ENCODE measurements at places on chromosomes 11 and 22.

- DNase-seq = no peak
Measured at GRCh38 chr22:44570476-44571445, 72.7 kb upstream of the RTL6 start.

DNA sequence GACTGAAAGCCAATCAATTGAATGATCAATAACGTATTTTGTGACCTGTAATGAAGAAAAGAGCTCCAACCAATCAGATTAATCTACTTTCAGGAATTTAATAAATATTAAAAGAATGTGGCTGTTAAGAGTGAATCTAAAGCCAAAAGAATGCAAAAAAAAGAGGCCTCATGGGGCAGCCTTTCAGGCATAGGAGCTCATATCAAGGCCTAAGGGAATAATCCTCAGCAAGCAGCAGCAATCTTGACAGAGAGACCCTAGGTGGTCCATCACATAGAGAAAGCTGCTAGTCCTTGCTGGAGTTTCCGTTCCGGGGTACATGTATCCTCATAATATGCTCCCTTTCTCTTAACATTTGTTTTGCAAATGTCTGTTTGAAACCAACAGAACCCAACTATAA lies 313.1 kb upstream of the PITPNB start:
- no peak for DNase-seq

GRCh38 chr22:46629291-46629690 lies 9.1 kb downstream of the GRAMD4 start:
- DNase-seq = no peak

GRCh38 chr11:3380706-3381545 lies 2.0 kb upstream of the ZNF195 start:
- DNase-seq = no peak

- DNase-seq = no peak
Measured at GRCh38 chr11:6576471-6577373, 26.7 kb downstream of the RRP8 start.

- no peak for DNase-seq
Measured at GRCh38 chr11:79510960-79511359, 70.1 kb upstream of the TENM4 start.

DNA sequence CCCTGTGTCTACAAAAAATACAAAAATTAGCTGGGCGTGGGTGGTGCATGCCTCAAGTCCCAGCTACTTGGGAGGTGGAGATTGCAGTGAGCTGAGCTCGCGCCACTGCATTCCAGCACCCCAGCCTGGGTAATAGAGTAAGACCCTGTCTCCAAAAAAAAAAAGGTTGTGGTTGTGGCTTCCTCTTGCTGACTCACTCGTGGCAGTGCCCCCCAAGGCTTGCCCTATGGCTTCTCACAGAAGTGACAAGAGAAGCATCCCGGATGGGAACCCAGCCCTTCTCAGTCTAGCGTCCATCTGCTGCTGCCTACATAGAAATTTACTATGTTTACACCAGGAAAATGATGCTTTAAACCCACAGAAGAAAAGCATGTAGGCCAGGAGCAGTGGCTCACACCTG lies 68.5 kb upstream of the PITPNB start:
- DNase-seq = no peak

GRCh38 chr11:119794756-119795155 lies 65.8 kb upstream of the NECTIN1 start:
- no peak for DNase-seq

DNA sequence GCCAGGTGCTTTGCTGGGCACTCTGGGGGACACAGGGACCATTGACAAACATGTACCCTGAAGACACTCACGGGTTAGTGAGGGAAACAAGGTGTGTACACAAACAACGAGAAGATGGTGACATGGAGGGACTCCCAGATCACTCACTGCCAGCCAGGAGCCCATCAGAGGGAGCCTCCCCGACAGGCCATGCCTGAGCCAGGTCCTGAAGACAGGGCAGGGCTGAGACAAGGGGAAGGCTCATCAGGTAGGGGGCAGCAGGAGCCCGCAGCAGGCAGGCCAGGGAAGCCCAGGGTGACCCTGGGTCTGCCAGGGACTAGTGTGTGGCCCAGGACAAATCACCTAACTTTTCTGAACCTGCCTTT lies 127.9 kb downstream of the BUD13 start:
- no peak for DNase-seq

- no peak for DNase-seq
Measured at GRCh38 chr11:19660076-19660475, 52.6 kb upstream of the NAV2 start.

GRCh38 chr11:119578521-119579191 lies 150.3 kb downstream of the NECTIN1 start:
- no peak for DNase-seq

DNA sequence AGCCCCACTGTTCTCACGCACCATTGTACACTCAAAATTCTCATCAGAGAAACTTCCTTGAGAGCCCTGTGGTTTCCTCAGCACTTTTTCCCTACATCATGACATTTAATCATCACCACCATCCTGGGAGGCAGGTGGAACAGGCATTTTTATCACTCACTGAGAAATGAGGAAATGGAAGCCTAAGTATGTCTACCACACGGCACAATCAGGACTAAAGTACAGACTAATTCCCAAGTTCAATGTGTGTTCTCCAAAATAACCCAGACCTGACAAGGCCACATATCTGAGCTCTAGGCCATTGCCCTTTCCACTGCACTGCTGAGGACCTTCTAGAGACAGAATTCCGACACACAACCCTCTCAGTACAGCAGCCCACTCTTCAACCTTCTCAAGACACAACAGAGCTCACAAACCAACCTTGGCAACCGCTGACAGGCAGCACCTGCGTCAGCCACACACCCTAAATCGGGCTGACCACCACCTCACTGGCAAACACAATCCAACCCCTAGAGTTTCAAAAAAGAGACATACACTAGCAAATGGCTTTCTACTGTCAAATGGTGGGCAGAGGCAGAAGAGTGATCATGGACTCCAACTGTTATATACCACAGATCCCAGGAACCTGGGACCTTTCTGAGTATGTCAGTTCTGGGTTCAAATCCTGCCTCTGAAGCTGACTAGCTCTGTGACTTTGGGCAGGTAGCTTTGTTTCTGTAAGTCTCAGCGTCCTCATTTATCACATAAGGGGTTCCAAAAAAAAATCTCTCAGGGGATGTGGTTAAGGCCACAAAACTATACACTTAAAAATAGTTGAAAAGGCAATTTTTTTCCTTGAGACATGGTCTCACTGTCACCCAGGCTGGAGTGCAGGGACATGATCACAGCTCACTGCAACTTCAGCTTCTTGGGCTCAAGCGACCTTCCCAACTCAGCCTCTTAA lies 16.3 kb downstream of the SMCO4 start:
- no peak for DNase-seq

GRCh38 chr22:39503630-39504029 lies 1.5 kb downstream of the MIEF1 start:
- no peak for DNase-seq

DNA sequence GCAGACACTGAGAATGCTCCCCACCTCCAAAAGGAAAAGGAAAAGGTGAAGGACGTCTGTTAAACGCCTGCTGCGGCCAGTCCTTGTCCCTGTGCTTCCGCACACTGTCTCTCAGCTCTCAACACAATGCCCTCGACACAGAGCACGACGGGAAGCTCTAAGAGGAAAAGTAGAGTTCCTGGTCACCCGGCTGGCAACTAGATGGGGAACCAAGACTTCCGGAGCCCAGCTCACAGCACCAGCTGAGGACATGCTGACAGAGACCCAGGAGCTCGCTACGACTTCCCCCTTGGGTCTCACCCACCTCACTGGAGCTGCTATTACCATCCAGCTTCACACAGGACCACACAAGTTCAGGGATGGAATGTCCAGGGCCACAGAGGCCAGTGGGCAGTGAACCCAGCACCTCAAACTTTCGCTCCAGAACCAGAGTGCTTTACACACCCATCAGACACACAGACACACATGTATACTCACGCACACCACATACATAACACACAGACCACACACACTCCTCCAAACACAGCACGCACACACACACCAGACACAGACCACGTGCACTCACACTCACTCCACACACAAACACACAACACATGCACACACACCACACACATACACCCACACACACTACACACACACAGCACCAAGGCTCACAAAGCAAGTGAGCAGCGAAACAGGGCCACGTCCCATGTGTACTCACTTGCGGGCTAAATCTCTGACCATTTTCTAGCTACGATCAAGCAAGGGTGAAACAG lies 9.6 kb downstream of the SULT4A1 start:
- no peak for DNase-seq

- DNase-seq = no peak
Measured at GRCh38 chr11:134014511-134014910, 54.4 kb upstream of the JAM3 start.

DNA sequence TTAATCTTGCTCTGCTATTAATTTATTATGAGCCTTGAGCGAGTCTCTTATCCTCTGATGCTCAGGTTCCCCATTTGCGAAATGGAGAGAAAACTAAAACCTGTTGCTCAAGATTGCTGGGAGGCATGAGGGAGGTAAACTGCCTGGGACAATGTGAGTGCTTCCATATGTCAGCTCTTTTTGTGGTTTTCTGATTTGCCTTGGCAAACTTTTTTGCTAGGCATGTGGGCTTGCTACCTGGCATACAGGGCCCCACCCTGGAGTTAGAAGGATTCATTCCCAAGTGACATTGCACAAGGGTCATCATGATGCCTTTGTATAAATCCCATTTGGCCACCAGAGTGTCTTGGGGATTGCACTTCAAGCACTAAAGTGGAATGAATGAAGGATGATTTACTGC lies 22.4 kb downstream of the TSPAN18 start:
- no peak for DNase-seq

DNA sequence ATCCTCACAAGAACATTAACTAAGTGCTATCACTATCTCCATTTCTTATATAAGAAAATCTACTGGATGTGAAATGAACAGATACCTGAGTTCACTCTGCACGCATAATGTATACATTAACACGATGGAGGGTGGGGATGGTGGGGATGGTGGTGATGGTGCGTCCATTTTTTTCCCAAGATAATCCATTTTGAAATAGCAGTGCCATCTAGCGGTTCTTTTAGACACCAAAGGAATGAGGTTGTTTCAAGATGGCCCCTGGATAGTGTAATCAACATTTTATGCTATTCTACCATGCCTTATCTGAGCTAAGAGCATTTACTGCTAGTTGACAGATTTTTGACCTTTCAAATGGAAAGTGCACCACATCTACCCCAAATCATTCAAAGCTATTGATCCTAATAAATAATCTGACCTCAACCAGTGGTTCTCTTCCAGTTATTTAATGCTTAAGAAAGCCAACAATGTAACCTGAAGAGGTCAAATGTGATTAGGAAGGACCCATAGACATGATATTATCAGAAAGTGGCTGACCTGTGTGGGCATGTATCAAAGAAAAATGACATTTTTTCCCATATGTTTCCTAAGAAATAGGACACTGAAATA lies 714.7 kb upstream of the TENM4 start:
- DNase-seq = no peak

DNA sequence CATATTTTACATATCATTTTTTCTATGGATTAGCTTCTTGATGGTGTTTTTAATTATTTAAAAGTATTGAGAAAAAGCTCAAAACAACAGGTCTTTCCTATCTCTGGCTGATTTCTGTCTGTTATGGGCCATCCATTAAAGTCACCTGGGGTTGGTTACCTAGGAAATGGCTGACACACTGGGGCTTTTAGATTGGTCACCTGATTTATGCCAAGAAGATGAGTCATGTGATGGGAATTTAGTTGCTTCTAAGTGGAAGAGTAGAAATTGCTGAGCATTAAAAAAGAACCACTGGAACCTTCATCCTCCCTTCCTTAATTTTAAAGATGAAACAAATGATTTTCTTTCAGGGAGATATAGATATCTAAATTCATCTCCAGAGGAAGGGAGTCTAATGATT lies 48.8 kb upstream of the LARGE1 start:
- DNase-seq = no peak

DNA sequence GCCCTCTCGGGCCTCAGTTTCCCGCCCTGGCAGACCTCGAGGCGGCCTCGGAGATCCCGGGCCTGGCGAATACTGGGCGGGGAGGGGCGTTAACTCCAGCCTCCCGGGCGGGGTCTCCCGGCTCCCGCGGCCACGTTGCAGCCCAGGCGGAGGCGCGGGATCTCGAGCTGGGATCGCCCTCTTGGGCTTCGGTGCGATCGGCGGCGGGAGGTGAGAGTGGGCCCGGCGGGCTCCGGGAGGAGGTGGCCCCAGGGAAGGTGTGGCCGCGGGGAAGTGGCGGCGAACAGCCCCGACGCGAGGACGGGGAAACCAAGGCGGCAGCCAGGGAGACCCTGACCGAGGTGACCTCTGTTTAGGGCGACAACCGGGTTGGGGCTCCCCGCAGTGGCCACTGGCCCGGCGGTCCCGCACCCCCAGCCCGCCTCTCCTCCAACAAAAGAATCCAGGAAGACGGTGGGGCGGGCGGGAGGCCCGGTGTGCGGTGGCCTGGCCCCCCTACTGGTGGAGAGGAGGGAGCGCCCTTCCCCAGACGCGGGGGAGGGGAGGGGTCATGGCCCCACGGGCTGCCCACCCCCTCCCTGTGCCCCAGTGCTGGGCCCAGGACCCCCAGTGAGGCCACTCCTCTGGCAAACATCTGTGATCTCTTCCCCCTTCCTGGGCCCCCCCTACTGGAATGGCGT lies at the start of gene PHETA2:
TSS of gene PHETA2 (plus strand) at position 117 of the 680 bp plus-strand sequence. CDS start 3,046 bp downstream, outside the sequence.
- peak; percentile 70 for DNase-seq

GRCh38 chr11:66454247-66454646 lies 12.5 kb upstream of the PELI3 start:
- no peak for DNase-seq

DNA sequence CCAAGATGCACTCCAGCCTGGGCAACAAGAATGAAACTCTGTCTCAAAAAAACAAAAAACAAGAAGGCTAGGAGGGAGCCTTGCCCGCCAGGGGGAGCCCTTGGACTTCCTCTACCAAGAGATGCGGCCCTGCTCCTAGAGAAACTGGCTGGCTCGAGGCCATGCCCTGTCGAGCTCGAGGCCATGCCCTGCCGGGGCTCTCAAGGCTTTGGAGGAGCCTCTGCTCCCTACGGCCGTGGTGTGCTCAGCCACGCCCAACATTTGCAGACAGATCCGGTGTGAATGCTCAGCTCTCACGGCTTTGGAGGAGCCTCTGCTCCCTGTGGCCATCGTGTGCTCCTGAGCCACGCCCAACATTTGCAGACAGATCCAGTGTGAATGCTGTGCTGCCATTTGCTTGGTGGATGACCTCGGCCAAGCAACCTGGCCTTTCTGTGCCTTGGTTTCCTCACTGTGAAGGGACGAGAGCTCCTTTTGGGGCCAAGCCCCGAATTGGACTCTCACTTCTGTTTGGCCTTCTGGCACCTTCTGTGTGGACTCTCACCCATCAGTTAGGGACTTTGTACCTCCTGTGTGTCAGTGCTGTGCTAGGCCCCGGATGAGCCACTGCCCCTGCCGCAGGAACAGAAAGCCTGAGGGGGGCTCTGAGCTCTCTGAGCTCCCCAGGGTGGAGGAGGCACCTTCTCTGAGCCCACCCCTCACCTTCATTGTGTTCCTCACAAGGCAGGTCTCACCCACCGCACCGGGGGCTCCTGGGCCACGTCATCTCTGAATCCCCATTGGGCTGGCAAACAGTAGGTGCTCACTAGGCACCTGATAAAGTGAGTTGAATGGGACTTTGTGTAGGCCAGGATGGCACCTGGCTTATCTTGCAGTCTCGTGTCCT lies 14.1 kb downstream of the C11orf24 start:
- peak; percentile 88 for DNase-seq
